ENCODE measurements at places on chromosomes 7 and 10. TPM values are rescaled to one million over a fixed set of nuclear protein-coding genes. Genes with fewer than 3 reads are reported as not detected.

Gene CYP2W1
- under 0.01 TPM for total RNA-seq

Gene CCNJ
- 5.0 TPM for total RNA-seq

Gene PNLIP
- not detected for total RNA-seq

Gene RFC2
- 14.4 TPM for total RNA-seq

Gene GNG11
- total RNA-seq, result 15.2 TPM

Data from articular chondrocyte of knee joint (primary cell).